Activated T-cell treated with anti-CD3 and anti-CD28 coated beads, Interleukin-2, amount 50 U/mL, for 1 hour (primary cell): ENCODE measurements at places on chromosomes 5 and 9.

DNA sequence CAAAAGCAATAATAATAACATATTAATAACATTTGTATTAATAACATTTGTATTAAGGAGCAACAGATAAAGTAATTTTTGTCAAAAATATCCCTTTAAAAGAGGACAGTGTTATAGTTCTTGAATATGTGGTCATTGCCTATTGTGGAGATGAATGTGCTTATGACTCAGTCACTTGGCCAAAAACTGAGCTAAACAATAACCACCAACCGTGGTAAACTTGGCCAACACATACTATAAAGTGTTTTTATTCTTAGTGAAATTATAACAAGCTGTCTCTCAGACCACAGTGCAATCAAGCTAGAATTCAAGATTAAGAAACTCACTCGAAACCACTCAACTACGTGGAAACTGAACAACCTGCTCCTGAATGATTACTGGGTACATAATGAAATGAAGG lies 159.2 kb upstream of the PLPPR1 start:
- DNase-seq: no peak

DNA sequence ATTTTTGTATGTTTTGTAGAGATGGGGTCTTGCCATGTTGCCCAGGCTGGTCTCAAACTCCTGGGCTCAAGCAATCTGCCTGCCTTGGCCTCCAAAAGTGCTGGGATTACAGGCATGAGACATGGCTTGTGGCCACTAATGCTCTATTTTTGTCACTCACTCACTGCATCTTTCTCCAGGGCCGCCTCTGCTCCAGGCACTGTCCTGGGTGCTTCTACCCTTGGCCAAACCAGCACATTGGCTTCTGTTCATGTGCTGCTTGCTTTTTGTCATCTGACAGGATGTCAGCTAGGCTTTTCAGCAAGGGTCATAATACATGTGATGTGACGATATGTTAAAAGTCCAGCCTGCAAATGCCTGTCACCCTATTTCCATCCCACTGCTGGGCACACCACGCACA lies 3.2 kb downstream of the ODF2 start:
- no peak for DNase-seq

GRCh38 chr9:75873712-75874111 lies 16.8 kb upstream of the PCSK5 start:
- DNase-seq: no peak

- no peak for DNase-seq
Measured at GRCh38 chr5:66860199-66860975, 264.2 kb downstream of the MAST4 start.

- DNase-seq: no peak
Measured at GRCh38 chr9:696332-697323, 144.9 kb upstream of the DMRT1 start.

GRCh38 chr5:176877793-176878331 lies 21.3 kb downstream of the HK3 start:
- DNase-seq: no peak

DNA sequence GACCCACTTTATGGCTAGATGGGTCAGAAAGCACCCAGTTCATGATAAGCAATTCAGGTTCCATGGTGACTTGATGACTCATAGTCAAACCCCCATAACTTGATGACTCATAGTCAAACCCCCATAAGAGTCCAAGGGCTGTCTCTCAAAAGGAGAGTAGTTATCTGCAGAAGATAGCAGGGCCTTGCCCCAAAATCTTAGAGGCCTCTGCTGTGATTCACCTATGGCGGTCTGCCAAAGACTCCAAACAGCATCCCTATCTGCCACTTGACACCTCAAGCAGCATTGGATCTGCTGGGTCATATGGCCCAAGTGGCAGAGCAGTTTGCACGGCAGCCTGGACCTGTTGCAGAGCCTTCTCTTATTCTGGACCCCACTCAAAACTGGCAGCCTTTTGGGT lies 395.2 kb upstream of the KIF2A start:
- no peak for DNase-seq

DNA sequence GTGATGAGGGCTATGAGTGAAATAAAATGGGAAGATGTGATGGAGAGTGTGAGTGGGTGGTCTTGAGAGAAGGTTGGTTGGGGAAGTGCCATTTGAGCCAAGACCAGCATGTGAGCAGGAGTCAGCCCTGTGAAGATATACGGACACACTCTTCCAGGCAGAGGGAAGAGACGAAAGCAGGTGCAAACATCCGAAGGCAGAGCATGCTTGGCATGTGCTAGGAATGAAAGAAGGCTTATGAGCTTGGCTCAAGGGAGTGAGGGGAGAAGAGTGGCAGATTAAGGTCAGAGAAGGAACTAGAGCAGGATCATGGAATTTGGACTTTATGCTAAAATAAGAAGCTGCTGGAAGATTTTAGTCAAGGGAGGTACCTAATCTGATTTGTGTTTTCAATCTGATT lies 23.6 kb upstream of the CCDC112 start:
- no peak for DNase-seq

GRCh38 chr5:90747693-90748092 lies 189.1 kb downstream of the ADGRV1 start:
- no peak for DNase-seq

GRCh38 chr5:116671211-116671736 lies 96.7 kb upstream of the SEMA6A start:
- no peak for DNase-seq

DNA sequence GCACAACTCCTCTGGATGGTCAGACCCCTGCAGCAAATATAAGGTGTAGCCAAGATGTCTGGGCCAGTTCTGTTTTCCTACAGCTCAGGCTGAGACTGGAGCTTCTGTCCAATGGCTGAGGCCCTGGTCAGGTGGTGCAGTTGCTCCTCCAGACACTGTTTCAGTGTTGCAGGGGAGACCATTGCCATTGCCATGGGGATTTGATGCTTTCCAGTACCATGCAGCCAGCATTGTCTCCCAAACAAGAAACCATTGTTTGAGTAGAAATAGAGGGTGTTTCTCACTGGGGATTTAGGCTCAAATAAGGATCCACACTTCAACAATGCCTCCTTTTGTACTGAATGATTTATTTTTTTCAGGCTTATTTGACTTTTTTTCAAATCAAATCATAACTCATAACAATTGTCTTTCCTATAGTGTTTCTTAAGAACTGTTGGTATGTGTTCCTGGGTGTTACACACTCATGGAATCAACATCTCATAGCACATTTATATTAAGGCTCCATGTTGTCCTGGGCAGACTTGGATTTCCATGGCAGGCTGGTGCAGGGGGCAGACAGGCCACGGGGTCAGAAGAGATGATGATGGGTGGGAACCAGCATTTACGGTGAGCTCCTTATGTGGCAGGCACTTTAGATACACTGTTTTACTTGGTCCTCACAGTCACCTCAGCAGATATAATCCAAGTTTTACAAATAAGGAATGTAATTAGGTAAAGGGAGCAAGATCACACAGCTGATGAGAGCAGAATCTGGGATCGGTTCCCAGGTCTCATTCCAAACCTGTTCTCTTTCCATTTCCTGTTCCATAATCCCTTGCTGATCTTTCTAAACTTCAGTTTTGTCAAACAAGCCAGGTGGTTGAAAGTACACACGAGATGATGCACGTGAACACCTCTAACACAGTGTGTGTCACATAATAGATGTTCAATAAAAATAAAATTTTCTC lies 95.9 kb upstream of the GNAQ start:
- DNase-seq: no peak

- no peak for DNase-seq
Measured at GRCh38 chr9:134356496-134357470, 30.5 kb downstream of the RXRA start.

DNA sequence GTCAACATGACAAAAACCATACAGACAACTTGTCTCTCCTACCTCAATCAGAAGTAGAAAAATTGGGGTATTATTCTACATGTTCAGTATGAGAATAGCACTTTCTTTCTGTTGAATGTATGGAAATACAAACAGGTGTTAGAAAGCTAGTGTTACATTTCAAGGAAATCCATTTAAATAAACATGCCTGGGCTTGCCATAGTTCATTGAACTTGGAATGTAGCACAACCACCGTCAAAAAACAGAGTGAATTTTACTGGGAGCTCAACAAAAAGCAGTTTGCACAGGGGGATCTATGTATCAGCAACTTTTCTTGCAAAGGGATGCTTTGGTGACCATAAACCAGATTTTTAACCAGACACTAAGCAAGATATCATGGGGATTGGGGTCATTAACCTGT lies 307.9 kb upstream of the SMARCA2 start:
- no peak for DNase-seq

DNA sequence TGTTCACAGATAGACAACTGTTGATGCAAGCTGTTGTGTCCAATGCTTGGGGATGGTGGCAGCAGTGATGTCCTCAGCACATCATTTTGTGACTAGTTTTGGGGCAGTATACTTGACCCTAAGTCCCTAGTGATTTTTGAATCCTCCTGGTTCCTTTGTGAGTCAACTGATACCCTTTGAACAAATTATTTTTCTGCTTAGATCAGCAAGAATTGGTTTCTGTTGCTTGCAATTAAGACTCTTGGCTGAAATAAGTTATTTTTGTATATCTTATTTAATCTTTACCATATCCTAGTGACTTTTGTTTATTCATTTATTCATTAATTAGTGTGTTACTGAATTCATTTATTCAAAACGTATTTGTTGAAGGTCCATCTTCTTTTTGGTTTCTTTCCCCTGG lies 392.0 kb upstream of the SGCD start:
- no peak for DNase-seq

- no peak for DNase-seq
Measured at GRCh38 chr5:146659961-146660360, 144.0 kb upstream of the GPR151 start.

- DNase-seq: no peak
Measured at GRCh38 chr9:126595982-126596381, 17.7 kb upstream of the LMX1B start.

DNA sequence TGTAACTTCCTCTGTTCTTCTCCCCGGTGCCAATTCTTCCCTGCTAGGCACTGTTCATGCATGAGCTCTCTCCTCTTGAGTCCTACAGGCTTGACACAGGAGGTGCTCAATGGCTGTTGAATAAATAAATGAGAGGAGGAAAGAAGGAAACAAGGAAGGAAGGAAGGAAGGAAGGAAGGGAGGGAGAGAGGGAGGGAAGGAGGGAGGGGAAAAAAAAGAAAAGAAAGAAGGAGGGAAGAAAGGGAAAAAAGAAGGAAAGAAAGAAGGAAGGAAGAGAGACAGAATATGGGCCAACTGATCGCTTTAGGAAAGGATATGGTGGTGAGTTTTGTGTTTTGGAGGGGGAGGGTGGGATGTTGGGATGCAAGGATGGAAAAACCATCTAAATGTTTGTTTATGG lies 6.4 kb downstream of the KCNMB1 start:
- DNase-seq: no peak

- no peak for DNase-seq
Measured at GRCh38 chr5:100407053-100407452, 128.1 kb upstream of the FAM174A start.

GRCh38 chr5:88736494-88736893 lies 146.5 kb downstream of the MEF2C start:
- no peak for DNase-seq
